Activated T-helper 1 cell treated with anti-CD3 and anti-CD28 coated beads, Interleukin-2, amount 50 U/mL, for 16 hours (primary cell): ENCODE measurements at places on chromosomes 11 and 22.
A peak's percentile ranks its signal among the peaks of the same experiment; 100 is the strongest.

- DNase-seq: peak; percentile 48
Observed at GRCh38 chr22:25362215-25362882, 142.9 kb downstream of the CRYBB2 start.

DNA sequence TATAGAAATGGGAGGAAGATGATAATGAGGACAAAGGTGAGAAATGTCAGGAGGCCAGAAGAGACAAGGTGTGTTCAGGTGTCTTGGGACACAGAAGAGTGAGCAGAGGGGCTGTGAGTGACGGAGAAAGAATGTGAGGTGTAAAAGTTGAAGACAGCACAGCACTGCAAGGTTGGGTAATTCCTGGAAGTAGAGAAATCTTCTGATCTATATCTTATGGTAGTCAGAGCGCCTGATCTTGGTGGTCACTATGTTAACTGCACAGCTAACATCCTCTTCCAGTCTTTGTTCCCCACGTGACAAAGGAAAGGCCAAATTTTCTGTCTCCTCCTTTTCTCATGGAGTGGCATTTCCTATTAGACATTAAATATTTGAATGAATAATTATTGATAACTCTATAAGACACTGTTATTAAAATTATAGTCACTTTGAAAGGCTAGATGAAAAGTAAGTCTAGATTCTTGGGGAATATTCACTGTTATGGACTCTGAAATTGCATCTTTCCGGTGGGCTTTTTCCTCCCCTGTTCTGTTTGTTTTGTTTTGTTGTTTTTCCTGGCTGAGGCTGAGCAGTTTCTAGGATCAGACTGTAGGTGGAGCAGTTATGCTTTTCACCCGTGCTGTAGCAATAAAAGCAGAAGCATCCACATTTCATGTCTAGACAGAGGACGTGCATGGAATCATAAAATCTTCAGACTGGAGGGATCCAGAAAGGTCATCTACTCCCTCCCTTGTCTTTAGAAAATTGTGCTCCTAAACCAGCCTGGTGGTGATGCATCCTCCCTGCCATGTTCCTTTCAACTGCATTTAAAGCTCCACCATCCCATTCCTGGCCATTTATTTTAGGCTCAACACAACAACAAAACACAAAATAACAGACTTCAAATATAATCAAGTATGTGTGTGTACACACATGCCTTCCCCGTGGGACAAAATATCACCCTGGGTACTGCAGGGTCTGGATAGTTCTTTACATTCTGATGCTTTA lies 26.6 kb downstream of the SC5D start:
- DNase-seq: no peak

DNA sequence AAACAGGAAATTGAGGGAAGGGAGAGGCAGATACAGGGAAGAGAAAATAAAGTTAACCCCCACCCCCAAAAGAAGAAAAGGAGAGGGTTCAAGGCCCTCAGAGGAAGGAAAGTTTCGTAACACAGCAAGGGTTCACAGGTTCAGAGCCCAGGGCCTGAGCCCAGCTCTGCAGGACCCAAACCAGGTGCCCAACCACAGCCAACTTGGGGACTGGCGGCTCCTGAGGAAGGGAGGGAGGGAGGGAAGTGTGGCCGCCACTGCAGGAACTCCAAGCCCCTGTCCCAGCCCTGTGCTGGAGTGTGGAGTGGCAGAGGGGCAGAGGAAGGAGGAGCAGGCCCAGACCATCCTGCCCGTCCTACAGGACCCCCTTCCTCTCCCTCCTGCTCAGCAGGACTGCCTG lies 59.2 kb downstream of the ELFN2 start:
- no peak for DNase-seq

GRCh38 chr22:47352920-47353700 lies 590.7 kb downstream of the TBC1D22A start:
- no peak for DNase-seq

GRCh38 chr11:7604331-7604955 lies 68.9 kb downstream of the CYB5R2 start:
- no peak for DNase-seq

GRCh38 chr11:106507645-106508306 lies 430.3 kb downstream of the AASDHPPT start:
- no peak for DNase-seq

DNA sequence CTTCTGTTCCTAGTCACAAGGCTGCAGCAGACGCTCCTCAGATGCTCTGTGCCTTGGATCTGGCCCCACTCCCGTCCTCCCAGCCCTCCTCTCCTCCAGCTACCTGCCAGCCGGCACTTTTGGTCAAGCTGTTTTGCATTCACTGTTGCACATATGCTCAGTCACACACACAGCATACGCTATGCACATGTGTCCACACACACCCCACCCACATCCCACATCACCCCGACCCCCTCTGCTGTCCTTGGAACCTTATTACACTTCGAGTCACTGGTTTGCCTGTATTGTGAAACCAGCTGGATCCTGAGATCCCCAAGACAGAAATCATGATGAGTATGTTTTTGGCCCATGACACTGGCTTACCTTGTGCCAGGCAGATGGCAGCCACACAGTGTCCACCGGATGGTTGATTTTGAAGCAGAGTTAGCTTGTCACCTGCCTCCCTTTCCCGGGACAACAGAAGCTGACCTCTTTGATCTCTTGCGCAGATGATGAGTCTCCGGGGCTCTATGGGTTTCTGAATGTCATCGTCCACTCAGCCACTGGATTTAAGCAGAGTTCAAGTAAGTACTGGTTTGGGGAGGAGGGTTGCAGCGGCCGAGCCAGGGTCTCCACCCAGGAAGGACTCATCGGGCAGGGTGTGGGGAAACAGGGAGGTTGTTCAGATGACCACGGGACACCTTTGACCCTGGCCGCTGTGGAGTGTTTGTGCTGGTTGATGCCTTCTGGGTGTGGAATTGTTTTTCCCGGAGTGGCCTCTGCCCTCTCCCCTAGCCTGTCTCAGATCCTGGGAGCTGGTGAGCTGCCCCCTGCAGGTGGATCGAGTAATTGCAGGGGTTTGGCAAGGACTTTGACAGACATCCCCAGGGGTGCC lies 109.8 kb downstream of the BCR start:
- peak; percentile 38 for DNase-seq

GRCh38 chr11:115496892-115497291 lies 7.3 kb downstream of the CADM1 start:
- no peak for DNase-seq

DNA sequence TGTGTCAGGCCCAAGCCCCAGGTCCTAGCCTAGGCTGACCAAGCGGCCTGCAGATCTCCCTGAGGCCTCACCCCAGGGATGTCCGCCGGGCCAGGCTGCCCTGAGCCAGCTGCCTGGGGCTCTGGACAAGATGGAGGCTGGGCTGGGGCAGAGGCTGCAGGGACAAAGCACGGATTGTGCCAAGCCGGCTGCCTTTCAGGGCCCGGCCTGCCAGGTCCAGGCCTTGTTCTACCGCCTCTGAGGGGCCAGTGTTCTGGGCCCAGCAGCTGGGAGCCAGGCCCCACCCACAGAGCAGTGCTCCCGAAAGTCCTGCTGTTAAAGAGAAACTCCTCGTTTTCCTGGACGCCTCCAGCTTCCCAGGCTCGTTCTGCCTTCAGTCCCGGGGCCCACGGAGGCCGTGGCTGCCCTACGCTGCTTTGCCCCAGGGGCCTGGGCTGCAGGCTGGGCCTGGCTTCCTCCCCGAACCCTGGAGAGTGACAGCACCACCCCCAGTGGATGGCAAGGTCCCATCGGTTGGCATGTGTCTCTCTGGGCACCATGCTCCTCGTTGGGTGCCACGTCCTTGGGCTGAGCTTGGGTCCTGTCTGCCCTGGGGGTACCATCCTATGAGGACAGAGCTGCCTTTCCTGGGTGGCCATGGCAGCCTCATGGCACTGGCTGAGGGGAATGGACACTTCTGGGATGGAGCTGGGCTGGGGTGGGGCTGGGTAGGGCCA lies 7.6 kb downstream of the BRSK2 start:
- DNase-seq: no peak

GRCh38 chr22:19168088-19168890 lies 10.2 kb downstream of the SLC25A1 start:
- no peak for DNase-seq

DNA sequence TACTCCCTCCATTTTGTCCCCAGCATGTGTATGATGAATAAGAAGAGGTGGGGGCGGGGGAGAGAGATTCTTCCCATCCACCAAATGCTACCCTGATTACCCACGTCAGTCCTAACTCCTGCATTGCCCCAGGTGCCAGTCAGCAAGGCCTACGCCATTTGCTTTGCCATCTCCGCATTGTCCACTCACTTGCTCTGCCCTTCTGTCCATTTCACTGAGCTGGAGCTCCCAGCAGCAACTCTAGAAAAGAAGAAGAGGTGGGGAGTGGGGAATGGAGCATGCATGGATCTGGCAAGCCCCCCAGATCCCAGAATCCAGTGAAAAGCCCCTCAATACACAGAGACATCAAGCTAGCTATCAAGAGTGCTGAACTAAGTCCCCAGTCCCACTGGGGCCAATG lies 19.0 kb downstream of the WT1 start:
- no peak for DNase-seq

GRCh38 chr11:69697469-69697843 lies 6.4 kb downstream of the FGF19 start:
- no peak for DNase-seq

DNA sequence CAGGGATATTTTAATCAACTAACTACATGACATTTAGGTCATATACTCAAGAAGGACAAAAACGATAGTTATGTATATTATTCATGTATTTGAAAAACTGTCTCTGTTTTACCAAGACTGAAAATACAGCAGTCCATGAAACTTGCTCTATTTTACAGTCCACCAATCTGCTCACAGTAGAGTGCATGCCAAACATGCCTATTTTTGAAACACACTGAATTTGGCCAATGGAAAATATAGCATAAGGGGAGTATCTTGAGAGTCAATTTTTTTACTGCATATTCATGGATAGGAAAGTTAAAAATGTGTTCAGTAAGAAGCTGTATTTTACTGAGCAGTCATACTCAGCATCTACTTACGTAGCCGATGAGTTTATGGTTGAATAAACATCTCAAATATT lies 621.2 kb upstream of the CHORDC1 start:
- DNase-seq: no peak

GRCh38 chr22:28438183-28438768 lies 241.4 kb downstream of the TTC28 start:
- DNase-seq: no peak

- no peak for DNase-seq
Observed at GRCh38 chr11:20260307-20260706, 100.0 kb upstream of the DBX1 start.

DNA sequence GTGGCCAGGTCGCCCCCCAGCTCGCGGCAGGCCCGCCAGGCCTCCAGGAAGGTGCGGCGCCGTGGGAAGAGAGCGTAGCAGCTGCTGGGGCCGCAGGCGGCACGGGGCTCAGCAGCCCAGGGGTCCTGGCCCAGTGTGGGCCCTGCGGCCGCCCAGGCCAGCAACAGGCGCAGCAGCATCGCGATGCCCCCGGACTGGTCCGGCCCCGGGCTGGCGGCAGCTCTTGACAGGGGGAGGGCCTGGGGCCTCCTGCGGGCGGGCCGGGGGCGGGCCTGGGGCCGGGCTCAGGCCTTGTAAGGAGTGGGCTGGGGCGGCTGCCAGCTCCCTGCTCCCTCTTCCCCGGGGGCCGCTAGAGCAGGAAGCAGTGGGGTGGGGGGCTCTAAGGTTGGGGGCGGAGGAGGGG lies at the start of gene CD248:
TSS of gene CD248 (minus strand) at position 196 of the 403 bp plus-strand sequence. CDS start at position 179, 17 bp downstream.
- no peak for DNase-seq

DNA sequence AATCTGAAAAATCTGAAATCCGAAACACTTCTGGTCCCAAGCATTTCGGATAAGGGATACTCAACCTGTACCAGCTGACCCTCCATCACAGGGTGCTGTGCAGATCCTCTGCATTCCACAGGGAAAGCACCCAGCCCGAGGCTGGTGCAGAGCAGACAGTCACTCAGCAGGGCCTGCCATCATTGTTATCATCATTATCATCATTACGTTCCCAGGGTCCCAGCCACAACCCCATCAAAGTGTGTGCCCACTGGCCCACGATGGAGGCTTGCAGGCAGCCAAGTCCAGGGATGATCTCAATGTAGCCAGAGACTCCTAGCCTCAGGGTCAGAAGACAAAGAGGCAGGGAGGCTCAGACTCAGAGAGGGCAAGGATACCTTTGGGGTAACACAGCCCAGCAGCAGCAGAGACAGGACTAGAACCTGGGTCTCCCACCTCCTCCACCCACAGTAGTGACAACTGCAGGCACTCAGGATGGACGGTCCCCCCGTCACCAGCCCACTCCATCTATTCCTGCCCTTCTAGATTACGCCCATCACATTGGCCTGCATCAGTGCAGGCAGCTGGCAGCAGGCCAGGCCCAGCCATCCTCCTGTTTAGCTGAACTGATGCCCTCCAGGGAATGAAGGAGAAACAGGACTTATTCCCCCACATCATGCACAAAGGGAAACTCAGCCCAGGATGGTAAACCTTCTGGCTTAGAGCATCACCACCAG lies 10.3 kb downstream of the GAL3ST1 start:
- no peak for DNase-seq

GRCh38 chr22:32876516-32876915 lies 75.0 kb downstream of the TIMP3 start:
- DNase-seq: no peak

DNA sequence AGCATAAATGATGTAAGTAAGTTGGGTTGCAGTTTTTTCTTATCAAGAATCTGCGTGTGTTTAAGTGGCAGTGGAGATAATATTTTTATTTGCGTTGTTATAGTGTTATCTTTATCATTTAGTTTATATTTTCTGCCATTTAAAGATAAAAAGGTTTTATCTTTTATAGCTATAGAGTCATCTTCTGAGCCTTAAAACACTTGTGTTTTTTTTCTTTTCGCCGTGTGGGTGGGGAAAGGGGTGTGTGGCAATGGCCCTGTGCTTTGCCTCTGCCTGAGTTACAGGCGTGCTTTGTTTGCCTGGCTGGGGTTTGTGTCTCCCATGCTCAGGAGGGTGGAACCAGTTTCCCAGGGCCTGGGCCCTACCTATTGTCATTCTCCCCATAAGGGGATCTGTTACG lies 16.2 kb downstream of the ARHGEF12 start:
- DNase-seq: no peak

DNA sequence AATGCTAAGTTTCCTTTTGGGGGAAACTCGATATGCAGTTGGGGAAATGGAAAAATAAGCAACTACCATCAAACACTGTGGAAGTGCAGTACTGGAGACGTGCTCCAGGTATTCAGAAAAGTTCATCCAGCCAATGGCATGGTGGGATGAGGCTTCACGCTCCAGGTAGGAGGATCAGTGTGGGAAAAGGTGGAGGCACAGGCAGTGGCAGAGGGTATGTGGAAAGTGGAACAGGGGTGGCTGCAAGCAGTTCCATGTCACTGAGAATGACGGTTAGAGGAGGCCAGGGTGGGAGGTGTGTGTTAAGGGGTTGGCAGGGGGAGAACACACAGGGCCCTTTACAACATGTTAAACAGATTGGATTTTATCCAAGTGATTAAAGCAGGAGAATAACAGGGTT lies 105.1 kb upstream of the NCAM1 start:
- no peak for DNase-seq
